A549 treated with RU486 at 1 μM for 4 hours (cell line): ENCODE measurements at places on chromosomes 12 and 14. TPM values are rescaled to one million over a fixed set of nuclear protein-coding genes. Genes with fewer than 3 reads are reported as not detected.

TEX52 gene
- not detected in 5 replicates for total RNA-seq

GLIPR1L1 gene
- not detected in 5 replicates for total RNA-seq

SERPINA10 gene
- total RNA-seq: not detected in 5 replicates

TRAF3 gene
- 19.9 to 26.8 TPM (median 24.4 TPM) in 5 replicates for total RNA-seq

GLS2 gene
- total RNA-seq: 0.09 to 0.76 TPM (median 0.16 TPM) in 5 replicates

JAG2 gene
- 13.6 to 24.8 TPM (median 23.0 TPM) in 5 replicates for total RNA-seq

KRT79 gene
- total RNA-seq: 0.21 TPM in 2 of 5 replicates, not detected in the others

VWF gene
- total RNA-seq: 0.06 to 0.42 TPM (median 0.15 TPM) in 5 replicates

SERPINA9 gene
- total RNA-seq: not detected in 5 replicates

ACVRL1 gene
- total RNA-seq: 0.06 to 0.15 TPM (median 0.12 TPM) in 3 of 5 replicates, not detected in the others

FBXL14 gene
- total RNA-seq: 7.9 to 13.4 TPM (median 12.7 TPM) in 5 replicates

RHOJ gene
- total RNA-seq: not detected in 5 replicates
